ENCODE measurements at places on chromosomes 16 and 17. TPM values are rescaled to one million over a fixed set of nuclear protein-coding genes. Genes with fewer than 3 reads are reported as not detected.

GRCh38 chr16:50692999-50693781, at the start of gene NOD2:
NOD2 (plus strand) TSS chr16:50693606; CDS start chr16:50699496, 5,890 bp downstream.
- H3K27me3 ChIP-seq = no peaks in the 10 kb centered on the region
- no peaks in the 10 kb centered on the region for H3K36me3 ChIP-seq
- peak within 1 kb of the TSS; percentile 36 for H3K4me3 ChIP-seq
- H3K4me1 ChIP-seq = peaks cover 2% of the 10 kb centered on the region
- H3K27ac ChIP-seq = no peak within 1 kb of the TSS

DNA sequence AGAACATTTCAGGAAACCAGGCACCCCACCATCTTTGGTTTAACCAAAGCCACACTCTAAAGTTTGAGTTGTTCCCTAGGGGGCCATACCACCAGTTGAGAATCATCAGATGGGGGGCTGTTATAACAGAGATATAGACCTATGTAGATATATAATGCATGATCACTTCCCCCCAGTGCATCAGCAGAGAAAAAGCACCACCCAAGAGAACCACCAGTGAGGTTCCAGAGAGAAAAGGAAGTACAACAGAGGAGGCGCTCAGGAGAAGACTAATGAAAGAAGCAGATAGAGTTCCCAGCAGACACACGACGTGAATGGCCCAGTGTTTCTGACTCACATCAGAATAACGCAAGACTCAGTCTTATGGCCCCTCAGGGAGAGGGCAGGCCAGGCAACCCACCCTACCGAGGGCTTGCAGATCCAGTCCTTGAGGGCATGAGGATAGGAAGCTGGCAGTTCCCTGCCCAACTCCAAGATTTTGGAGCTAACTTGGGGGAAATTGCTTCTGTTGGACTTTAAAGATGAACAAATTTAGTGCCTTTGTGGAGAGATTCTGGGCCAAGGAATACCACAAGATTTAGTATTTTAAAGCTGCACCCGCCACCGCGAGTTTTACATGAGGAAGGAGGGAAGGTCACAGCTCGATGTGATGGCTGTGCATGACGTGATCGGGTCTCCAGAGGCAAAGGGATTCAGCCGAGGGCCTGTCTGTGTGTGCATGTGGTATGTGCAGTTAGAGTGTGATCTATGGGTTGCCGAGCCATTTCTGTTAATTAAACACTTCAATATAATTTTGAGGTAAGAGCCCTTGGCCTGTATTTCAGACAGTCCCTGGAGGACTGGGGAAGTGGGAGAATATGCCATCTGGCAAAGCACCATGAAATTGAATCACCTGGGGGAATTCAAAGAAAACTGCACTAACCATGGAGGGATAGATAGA, 53.1 kb downstream of the AIPL1 start:
- H3K36me3 ChIP-seq = no peaks in the 10 kb centered on the region
- H3K4me1 ChIP-seq = no peaks in the 10 kb centered on the region
- no peak overlapping the region for H3K4me3 ChIP-seq
- H3K27me3 ChIP-seq = peaks cover 24% of the 10 kb centered on the region
- no peak for DNase-seq

DNA sequence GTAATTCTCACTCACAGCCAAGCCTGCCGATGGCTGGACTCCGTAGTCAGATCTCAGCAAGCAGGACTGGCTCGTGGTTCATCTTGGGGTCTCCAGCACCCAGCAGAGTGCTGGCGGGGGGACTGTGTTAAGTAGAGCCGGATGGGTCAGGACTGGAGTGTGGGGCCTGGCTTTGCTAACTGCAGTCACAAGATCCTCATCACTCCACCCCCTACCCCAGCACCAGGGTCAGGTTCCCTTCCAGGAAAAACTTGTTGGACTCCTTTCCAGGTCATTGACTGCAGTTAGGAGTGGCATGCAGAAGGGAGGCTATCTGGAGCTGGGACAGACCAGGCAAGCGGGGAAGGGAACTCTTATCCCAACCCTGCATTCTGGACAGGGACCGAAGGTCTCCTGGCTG, 6.0 kb downstream of the CIITA start:
- H3K4me1 ChIP-seq = peaks cover 6% of the 10 kb centered on the region
- no peak overlapping the region for H3K4me3 ChIP-seq
- peaks cover 22% of the 10 kb centered on the region for H3K27me3 ChIP-seq
- no peaks in the 10 kb centered on the region for H3K36me3 ChIP-seq

- H3K4me3 ChIP-seq = no peak within 1 kb of the TSS
- peaks cover 3% of the 10 kb centered on the region for H3K4me1 ChIP-seq
- peaks cover under 1% of the 10 kb centered on the region for H3K36me3 ChIP-seq
- H3K27ac ChIP-seq = no peak within 1 kb of the TSS
- no peaks in the 10 kb centered on the region for H3K27me3 ChIP-seq
- no peak for DNase-seq
Observed at GRCh38 chr17:1742371-1743087, at the start of gene SERPINF2. SERPINF2 (plus strand) TSS chr17:1742871; CDS start chr17:1744996, 2,125 bp downstream.

- H3K4me1 ChIP-seq = no peaks in the 10 kb centered on the region
- no peak for DNase-seq
- H3K27me3 ChIP-seq = no peaks in the 10 kb centered on the region
- H3K27ac ChIP-seq = no peak overlapping the region
Observed at GRCh38 chr17:80960797-80961452, 30.7 kb upstream of the CHMP6 start.

DNA sequence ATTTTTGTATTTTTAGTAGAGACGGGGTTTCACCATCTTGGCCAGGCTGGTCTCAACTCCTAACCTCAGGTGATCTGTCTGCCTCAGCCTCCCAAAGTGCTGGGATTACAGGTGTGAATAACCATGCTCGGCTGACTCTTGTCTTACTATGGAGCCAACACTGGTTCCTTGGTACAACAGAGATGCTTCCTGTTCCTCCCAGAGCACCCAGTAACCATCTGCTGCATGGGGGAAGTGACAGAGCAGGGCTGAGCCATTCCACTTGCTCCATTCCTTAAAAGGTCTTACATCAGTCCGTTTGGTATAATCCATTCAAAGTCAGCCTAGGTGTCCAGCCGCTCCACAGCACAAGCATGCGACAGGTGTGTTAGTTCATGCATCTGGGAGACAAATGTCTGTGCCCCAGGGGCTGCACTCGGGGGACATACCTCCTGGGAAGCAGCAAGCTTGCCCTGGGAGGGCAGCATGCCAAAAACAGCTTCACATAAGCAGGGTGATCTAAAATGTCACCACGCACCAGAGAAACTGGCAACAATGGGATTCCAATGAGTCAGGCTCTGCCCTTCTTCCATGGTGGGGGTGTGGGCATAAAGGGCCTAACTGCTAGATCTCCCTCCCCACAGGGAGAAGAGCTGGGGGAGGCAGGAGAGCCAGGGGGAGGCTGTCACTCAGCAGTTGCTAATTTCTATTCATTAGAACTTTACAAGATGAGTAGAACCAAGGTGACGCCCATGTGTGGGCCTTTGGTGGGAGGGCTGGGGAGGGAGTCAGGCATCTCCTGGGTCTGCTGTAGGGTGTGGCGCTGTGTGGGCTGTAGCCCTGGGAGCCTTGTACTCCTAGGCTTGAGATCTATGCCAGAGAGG, 35.5 kb downstream of the PIPOX start:
- no peak for DNase-seq
- no peaks in the 10 kb centered on the region for H3K36me3 ChIP-seq
- H3K4me3 ChIP-seq = no peak overlapping the region
- H3K27me3 ChIP-seq = no peaks in the 10 kb centered on the region
- H3K4me1 ChIP-seq = no peaks in the 10 kb centered on the region

- H3K4me1 ChIP-seq = peaks cover 32% of the 10 kb centered on the region
- peak; percentile 21 for DNase-seq
- no peaks in the 10 kb centered on the region for H3K36me3 ChIP-seq
Observed at GRCh38 chr17:50028736-50029120, 27.2 kb upstream of the ITGA3 start.

- no peak for DNase-seq
- H3K27me3 ChIP-seq = no peaks in the 10 kb centered on the region
- H3K36me3 ChIP-seq = peaks cover 16% of the 10 kb centered on the region
- no peak overlapping the region for H3K27ac ChIP-seq
- no peak overlapping the region for H3K4me3 ChIP-seq
Observed at GRCh38 chr16:268141-269053, 7.3 kb downstream of the RGS11 start.

DNA sequence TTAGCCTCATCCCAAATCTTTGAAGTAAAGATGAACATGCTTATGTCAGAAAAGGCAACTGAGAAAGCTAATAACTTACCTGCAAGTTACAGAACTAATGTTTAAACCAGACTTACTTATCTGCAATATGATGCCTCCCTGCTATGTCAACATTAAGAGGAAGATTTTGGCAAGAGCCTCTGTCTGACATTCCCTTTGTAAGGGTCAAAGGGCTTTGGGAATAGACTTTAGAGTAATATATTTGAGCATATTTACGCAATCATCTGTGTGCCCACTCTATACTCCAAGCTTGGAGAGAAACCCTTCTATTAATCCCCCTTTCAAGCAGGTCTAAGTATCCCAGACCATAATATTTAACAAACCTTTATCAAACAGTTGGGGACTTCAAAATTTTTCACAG, 389.4 kb downstream of the NPIPA8 start:
- H3K36me3 ChIP-seq = no peaks in the 10 kb centered on the region
- no peak overlapping the region for H3K4me3 ChIP-seq
- no peaks in the 10 kb centered on the region for H3K4me1 ChIP-seq
- no peak for DNase-seq

GRCh38 chr17:49148171-49148570, 15.6 kb downstream of the B4GALNT2 start:
- DNase-seq = no peak
- no peaks in the 10 kb centered on the region for H3K4me1 ChIP-seq
- H3K27ac ChIP-seq = no peak overlapping the region
- H3K4me3 ChIP-seq = no peak overlapping the region
- H3K27me3 ChIP-seq = peaks cover 34% of the 10 kb centered on the region

- peaks cover 3% of the 10 kb centered on the region for H3K4me1 ChIP-seq
- H3K36me3 ChIP-seq = peaks cover 22% of the 10 kb centered on the region
- no peaks in the 10 kb centered on the region for H3K27me3 ChIP-seq
Observed at GRCh38 chr16:72829846-72830775, 217.8 kb downstream of the ZFHX3 start.

DNA sequence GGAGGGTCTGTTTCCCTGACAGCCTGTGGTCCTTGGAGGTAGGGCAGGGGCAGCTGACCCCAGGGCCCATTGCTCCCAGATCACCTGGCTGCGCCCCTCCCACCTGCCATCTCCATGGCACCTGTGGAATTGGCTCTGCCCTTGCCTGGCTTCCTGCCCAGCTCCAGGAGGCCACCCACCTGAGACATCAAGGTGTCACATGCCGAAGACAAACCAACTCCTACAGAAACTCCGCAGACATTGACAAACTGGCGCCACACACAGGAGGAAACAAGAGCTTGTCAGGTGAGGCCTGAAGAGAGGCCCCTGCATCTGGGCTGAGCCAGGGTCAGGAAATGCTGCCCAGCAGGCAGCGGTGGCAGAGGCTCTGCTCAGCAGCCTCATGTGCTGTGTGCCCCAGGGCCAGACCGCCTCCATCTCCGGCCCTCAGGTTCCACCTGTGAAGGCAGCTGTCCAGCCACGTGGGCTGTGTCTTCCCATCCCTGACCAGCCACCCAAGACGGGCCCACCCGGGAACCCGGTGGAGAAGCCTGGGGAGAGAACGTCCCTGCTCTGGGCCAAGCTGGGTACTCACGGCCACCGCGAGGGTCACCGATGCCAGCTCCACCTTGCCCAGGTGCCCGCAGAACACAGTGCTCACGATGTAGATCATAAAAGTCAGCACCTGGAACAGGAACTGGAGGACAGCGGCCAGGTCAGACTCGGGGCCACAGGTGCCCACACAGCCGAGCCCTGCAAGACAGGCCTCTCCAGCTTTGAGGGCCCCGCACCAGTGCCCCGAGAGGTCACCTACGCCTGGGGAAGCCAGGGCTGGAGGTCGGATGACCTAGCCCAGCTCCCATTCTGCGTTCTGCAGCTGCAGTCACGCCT, 1.6 kb downstream of the SLC47A2 start:
- H3K36me3 ChIP-seq = no peaks in the 10 kb centered on the region
- H3K4me3 ChIP-seq = no peak overlapping the region
- no peak overlapping the region for H3K27ac ChIP-seq
- H3K27me3 ChIP-seq = no peaks in the 10 kb centered on the region
- no peak for DNase-seq

DNA sequence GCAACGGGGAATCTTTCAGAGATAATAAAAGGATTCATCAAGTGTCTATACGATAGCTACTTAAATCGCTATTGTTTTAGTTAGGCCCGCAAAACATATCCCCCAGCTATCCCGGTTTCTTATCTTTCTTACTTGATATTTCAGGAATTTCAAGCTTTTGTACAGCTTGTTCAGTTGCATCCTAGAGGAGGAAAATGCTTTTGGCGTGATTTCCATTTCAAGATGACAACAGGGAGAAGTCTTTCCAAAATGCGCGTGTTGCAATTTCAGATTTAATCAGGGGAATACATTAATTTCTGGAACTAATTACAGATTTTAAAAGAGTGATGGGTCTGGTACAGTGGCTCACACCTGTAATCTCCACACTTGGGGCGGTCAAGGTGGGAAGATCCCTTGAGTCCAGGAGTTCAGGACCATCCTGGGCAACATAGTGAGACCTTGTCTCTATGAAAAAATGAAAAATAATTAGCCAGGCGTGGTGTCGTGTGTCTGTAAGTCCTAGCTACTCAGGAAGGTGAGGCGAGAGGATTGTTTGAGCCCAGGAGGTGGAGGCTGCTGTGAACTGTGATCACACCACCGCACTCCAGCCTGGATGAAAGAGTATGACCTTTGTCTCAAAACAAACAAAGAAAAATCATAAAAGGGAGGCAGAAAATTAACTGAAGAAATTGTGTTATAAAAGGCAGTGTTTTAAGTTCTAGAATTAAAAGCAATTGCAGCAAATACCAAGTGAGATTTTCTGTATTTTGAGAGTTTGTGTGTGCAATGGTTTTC, 546.1 kb downstream of the MAF start:
- no peak overlapping the region for H3K4me3 ChIP-seq
- DNase-seq = no peak
- no peaks in the 10 kb centered on the region for H3K36me3 ChIP-seq
- H3K4me1 ChIP-seq = no peaks in the 10 kb centered on the region
- H3K27ac ChIP-seq = no peak overlapping the region
- H3K27me3 ChIP-seq = no peaks in the 10 kb centered on the region

DNA sequence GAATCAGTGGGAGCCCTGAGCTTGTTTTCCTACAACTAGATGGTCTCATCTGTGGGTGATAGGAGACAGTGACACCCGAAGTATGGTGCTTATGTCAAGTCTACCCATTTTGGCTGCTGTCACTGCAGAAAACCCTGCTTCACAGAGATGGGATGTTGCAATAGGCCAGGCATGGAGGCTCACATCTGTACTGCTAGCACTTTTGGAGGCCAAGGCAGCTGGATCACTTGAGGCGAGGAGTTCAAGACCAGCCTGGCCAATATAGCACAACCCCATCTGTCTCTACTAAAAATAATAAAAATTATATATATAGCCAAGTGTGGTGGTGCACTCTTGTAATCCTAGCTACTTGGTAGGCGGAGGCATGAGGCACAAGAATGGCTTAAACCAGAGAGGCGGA, 2.3 kb upstream of the HERPUD1 start:
- no peaks in the 10 kb centered on the region for H3K27me3 ChIP-seq
- H3K4me1 ChIP-seq = peaks cover 25% of the 10 kb centered on the region
- no peak overlapping the region for H3K27ac ChIP-seq
- H3K4me3 ChIP-seq = no peak overlapping the region
- peaks cover 2% of the 10 kb centered on the region for H3K36me3 ChIP-seq
- DNase-seq = no peak

The SEPTIN12 gene
- not detected for polyA plus RNA-seq

The TBC1D3C gene
- not detected for polyA plus RNA-seq

The TSPOAP1 gene
- polyA plus RNA-seq = 1.9 TPM

The WDR90 gene
- polyA plus RNA-seq = 32.0 TPM

The SLC6A2 gene
- polyA plus RNA-seq = 12.7 TPM

The TLCD1 gene
- polyA plus RNA-seq = 18.3 TPM

The HS3ST3A1 gene
- polyA plus RNA-seq = 22.6 TPM

The HSF4 gene
- polyA plus RNA-seq = 33.4 TPM

The TBC1D3B gene
- 2.0 TPM for polyA plus RNA-seq
